ENCODE measurements at places on chromosomes 2 and 18.

- no peak for DNase-seq
These were observed 1778.9 kb upstream of the CELF4 start for GRCh38 chr18:39344487-39344886.

DNA sequence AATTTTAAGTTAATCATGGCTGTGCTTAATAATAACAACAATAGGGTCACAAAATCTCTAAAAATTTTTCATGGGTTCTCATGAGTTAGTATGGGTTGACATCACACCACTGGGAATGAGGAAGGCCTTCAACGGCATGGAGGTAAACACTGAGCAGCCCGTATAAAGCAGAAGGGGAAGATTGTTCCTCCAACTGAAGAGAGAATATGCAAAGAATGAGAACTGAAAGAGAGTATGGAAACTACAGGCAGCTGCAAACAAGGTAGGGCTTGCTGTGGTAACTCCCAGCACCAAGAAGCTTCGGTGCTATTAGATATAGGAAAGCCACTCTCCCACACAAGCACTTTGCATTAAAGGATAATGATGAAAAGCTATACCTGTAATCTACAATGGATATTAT is 1242.3 kb upstream of the CELF4 start:
- no peak for DNase-seq

DNA sequence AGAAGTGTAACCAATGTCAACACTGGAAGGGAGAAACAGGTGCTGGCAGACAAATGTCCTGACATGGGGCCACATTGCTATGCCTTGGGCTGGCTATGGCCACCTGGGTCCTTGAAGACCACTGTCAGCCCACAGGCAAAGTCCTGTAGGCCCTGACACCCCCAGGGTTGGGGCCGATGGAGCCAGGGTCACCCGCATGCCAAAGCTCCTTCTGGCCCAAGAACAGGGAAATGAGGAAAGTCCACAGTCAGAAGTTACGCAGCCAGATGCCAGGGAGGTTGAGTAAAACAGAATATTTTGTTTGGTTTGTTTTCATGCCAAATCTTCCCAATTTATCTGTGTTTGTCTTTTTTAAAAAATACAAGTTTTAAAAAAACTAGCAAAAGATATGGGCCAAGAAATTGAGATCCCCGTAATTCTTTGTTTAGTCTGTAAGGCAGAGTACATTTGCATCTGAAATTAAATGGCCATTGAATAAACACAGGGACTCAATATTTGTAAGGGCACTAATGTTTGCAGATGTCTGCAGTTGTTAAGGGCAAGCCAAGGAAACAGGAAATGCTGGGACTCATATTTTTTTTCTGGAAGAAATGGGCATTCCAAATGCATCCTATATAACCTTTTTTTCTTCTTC is 186.4 kb downstream of the FAM210A start:
- no peak for DNase-seq

DNA sequence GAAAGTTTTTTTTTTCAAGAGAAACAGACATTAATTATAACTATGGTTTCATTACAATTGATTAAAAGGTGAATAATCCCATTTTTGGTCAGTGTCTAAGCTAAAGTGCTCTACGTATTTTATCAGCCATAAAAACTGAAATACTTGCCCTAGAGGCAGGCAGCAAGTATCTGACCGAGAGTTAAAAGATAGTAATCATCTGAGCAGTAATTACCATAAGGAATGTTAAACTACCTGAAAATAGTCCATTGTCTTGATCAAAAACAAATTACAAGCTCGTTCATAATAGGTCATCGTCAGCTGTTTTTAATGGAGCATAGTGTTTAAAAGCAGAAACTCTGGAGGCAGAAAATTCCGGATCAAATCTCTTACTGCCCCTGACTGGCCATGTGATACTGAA is 105.7 kb upstream of the ZEB2 start:
- no peak for DNase-seq

DNA sequence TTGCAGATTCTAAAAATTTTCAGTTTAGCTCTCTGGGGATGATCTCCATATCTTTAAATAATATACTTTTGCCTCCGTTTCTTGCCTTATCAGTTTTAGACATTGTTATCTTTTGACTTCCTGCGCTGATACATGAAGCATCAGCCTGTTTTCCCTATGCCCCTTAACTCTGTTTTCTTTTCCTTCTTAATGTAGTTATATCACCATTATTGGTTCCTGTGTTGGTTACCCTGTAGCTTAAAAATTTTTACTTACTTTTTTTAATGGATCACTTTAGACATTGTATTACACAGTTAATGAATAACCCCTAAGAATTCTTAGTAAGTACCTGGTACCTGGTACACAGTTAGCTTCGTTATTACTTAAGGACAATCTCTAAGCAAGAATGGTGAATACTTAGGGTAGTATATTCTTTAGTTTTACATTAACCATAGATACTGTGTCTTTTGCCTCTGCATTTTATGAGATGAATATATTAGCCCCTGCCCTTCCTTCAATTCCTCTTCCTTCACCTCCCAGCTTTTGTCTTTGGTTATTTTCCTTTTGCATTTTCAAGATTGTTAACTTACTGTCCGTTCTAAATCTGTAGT is 40.9 kb downstream of the BABAM2 start:
- no peak for DNase-seq

DNA sequence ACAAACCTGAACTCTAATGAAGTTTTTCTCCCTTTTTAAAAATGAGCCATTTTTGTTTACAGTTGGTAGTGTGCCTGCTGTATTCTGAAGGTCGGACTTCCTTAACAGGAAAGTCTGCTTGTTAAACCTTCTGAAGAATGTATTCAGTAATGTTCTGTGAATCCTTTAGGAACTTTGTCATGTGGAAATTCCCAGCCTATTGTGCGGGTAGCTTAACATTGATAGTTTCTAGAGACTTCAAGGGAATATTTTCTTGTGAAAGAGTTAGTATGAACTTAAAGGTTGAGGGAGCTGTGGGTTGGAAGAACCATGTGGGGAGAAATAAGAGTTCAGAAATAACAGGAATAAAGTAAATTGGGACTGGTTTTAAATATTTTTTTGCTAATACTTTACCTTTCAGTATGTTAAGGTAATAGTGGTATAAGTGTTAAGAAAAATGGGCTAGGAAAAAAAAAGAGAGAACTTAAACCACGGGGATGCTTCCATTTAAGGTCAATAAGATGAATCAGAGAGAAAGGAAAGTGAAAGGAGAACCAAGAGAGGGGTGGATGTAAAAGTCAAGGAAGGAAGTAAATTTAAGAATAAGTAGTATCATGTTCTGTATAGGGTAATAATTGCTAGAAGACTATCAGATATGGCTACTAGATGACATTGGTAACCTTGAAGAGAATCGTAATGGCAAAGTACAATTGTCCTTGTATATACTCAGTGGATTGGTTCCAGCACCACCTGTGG is 90.5 kb downstream of the PMS1 start:
- no peak for DNase-seq

All from stimulated activated CD4-positive, alpha-beta T cell treated with anti-CD3 and anti-CD28 coated beads, Interleukin-2, amount 100 ng/mL, for 48 hours (primary cell).